Right ventricle myocardium superior (tissue), 1 donor: ENCODE measurements at places on chromosomes 3 and 15.

DNA sequence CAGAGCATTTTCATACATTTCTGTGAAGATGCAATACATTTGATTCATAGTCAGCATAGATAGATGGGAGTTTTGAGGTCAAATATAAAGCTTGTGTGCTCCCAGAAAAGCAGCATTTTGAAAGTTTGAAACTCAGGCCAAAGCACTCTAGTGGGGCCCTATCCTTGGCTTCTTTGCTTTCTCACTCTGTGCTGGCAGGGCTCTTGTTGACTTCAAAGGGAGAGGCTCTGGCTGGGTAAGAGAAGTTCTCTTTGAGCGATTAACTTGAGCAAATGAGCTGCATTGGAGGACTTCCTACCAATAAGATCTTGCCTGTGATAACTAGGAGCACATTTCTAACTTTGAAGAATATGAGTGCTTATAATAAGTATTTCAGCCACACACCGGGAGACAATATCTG lies 214.0 kb upstream of the RARB start:
- no peak for DNase-seq

- no peak for DNase-seq
These were observed 25.0 kb downstream of the PDE8A start for GRCh38 chr15:85006655-85007054.

GRCh38 chr3:162112719-162113118 lies 616.1 kb downstream of the OTOL1 start:
- no peak for DNase-seq

- DNase-seq = no peak
These were observed 1234.7 kb downstream of the NSUN3 start for GRCh38 chr3:95297581-95297980.

GRCh38 chr15:43800286-43801141 lies at the start of gene HYPK:
Gene HYPK, plus strand, starts transcription at chr15:43800599. Its CDS starts 24 bp downstream, at chr15:43800623.
- peak; percentile 97 for DNase-seq

GRCh38 chr3:140052771-140053702 lies 118.1 kb downstream of the CLSTN2 start:
- no peak for DNase-seq

DNA sequence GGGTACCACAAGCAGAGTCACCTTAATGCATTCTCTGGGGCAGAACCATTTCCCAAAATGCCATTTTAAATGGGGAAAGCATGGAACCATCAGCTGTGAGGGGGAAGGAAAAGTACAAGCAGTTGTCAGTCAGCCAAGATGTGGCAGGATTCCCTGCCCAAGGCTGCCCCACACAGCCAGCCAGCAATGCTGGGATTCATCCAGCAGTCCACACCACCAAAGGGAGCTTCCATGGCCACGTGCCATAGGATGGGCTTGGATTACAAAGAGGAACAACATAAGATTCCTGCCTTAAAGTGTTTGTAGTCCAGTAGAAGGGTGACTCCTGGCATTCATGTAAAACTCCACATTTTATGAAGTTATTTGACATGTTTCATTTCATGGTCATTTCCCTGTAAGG lies 233.3 kb downstream of the SHOX2 start:
- DNase-seq = peak; percentile 44

DNA sequence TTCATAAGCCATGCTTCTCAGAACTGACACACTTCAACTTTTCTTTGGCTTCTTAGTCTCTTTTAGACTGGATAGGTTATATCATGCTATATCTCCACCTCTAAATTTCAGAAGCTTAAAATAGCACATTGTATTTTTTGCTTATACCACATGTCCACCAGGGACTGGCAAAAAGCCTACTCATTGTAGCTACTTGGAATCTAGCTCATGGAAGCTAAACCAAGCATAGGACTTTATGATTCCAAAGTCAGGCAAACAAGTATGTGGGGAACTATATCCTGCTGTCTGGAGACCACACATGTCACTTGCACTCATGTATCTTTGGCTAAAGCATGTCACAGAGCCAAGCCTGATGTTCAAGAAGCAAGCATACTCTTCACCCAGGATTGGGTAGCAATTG lies 245.0 kb upstream of the RASGRP1 start:
- DNase-seq = no peak

DNA sequence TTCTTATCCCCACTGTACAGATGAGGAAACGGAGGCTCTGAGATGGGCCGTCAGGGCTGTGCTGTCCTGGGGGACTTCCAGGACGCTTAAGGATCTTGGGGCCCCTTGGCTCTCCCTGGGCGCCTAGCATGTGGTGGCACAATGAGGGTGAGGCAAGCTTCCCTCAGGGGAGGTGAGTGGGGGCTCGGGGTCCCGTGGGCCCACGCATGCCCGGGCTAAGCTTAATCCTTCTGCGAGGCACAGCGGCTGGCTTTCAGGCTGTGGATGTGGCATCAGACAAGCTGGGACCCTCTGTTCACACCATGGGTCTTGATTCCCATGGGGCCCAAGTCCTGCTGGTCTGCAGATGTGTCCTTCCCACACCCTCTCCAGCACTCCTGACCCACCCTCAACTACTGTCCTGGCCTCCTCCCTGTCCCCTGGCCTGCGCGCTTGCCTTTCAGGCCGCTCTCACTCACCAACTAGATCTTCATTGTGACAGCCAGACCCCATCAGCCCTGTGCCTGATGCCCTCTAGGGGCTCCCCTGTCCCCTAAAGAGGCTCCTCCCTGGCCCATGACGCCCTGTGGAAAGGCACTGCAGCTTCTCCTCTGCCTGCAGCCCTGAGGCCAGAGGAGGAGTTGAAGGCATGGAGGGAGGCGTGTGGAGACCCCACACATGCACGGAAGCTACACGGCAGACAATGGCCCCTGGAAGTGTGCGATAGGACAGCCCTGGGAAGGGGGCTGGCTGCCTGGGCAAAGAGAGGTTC lies 11.3 kb downstream of the DUSP7 start:
- DNase-seq = no peak

DNA sequence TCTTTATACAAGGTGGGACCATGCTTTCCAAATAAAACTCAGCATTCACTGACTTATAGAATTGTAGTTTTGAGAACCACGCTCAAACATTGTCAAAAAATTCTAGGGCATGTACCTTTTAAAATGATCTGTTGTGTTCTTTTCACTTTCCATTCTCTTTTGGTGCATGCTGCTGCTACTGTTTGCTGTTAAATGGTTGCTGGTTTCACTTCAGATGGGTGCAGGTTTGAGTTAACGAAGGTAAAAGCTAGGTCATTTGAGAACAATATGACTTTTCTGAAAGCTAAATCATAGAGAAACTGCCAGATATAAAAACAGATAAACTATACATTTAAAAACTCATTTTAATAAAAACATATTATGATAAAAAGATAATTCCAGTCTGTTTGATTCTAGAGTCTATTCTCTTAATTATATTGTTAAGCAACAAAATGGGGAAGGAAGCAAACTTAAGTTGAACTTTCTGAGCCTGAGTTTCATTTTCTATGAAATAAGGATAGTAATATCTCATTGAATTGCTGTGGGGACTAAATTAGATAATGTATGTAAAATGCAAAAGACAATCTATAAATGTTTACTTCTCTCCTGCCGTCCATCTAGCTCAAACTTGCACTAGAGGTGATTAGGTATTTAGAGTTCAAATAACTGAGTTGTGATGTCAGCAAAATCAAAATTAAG lies 82.4 kb downstream of the OXSM start:
- no peak for DNase-seq

GRCh38 chr15:88610701-88611231 lies 10.4 kb upstream of the AEN start:
- DNase-seq = no peak

DNA sequence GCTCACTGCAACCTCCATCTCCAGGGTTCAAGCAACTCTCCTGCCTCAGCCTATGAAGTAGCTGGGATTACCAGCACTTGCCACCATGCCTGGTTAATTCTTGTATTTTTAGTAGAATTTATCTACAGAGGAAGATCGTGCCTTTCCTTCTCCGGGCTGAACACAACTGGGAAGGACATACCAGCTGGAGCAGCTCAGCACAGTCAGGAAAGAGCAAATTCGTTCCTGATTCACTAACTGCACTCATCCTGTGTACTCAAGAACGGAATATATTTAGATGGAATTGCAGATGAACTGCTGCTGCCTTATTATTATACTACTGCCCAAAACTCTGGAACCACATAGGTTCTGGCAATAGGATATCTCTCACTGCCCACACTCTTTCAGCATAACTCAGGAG lies 27.1 kb upstream of the P4HTM start:
- no peak for DNase-seq

DNA sequence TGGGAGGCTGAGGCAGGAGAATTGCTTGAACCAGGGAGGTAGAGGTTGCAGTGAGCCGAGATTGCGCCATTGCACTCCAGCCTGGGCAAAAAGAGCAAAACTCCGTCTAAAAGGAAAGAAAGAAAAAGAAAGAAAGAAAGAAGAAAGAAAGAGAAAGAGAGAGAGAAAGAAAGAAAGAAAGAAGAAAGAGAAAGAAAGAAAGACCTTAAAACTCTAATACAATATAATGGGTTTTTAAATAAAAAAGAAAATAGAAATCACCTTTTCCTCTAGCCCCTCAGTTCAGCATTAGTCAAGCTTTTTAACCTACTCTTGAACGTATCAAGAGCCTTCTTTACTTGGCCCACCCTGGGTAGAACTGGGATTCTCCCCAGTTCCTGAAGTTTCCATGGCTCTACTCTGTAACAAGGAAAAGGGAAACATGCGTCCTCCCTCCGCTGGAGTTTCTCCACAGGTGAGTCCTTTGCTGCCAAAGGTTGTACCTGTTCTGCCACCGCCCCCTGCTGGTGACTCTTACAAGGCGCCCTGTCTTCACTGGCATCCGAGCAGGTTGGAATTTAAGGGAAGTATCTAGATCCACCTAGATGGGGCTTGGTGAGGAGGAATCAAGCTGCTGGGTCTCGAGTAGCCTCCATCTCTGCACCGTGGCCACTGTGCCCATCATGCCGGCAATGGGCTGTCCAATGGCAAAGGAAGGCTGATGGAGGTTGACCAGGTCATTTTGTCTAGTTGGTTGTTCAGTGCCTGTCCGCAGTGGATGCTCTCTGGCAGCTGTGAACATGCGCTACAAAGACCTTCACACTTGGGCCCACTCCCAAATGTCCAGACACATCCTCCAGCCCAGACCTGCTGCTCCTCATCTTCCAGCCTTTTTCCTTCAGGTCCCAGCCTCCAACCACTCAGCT lies 20.6 kb upstream of the EPHB3 start:
- peak; percentile 73 for DNase-seq

GRCh38 chr3:171994646-171995428 lies 44.5 kb upstream of the FNDC3B start:
- DNase-seq = no peak

DNA sequence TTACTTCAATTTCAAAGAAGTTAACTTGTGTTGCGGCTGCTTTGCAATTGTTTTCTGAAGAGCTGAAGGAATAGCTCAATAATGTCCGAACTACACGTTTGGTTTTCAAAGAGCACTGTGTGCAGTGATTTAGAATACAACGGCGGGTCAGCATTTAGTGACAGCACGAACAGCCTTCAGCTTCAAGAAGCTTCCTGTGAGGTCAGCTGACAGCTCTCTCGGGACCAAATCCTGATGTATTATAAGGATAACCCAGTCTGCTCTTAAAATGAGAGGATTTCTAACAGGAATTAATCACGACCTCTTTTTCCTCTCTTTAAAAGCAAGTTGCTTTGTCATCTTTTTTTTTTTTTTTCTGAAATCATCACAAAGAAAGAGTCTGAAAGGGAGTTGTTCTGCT lies 97.9 kb upstream of the UNC13C start:
- no peak for DNase-seq

- DNase-seq = no peak
These were observed 75.9 kb upstream of the FGF12 start for GRCh38 chr3:192802957-192803899.

DNA sequence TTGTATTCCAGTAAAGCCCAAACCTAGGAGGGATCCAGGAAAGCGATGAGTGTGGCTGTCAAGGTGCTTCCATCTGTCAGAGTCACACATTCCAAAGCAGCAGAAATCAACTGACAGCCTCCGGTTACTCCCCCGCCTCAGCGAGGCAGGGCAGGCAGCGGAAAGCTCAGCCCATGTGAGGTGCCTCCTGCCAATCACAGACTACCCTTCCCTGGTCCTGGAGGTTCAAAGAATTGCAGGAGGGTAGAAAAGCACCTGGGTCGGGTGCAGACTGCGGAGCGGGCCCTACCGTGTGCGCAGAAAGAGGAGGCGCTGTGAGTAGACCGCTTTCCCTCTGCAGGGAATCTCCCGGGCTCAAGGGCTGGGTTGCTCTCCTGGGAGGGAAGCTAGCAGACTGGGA lies at the start of gene UPK1B:
UPK1B (plus strand) TSS at position 274 of the 400 bp plus-strand sequence. CDS start 13,144 bp downstream, outside the sequence.
- DNase-seq = no peak

DNA sequence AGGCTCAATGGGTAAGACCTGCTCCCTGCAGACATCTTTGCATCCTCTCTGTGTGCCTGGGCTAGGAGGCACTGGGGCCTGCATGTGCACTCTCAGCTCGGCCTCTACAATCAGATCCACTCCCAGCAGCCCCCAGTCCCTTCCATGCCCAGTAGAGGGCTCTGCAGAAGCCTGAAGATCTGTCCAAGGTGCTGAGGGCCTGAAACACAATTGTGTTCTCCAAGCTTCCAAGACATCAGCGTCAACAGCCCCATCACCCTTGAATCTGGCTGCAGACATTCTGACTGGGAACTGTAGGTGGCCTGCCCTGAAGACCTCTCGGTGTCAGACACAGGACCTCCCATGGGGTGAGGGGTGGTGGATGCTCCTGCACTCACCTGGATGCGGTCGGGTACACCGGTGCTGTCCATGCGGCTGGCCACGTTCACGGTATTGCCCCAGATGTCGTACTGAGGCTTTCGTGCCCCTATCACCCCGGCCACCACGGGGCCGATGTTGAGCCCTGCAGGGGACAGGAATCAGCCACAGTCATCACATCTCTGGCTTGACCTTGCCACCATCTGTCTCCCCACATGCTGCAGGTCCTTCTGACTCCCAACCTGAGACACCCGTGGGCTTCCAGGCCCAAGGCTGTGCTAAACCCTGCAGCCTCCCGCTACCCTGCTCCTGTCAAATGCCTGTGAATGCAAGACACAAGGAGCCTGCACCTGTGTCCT lies 84.7 kb downstream of the SEC22A start:
- DNase-seq = no peak

DNA sequence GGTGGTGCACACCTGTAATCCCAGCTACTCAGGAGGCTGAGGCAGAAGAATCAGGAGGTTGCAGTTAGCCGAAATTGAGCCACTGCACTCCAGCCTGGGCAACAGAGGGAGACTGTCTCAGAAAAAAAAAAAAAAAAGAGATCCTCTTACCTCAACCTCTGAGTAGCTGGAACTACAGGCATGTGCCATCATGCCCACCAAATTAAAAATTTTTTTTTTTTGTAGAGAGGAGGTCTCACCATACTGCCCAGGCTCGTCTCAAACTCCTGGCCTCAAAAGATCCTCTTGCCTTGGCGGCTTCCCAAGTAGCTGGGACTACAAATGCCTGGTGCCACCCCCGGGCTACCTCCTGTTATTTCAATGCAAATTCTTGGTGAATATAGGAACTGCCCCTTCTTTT lies 1.5 kb downstream of the UMPS start:
- DNase-seq = no peak

GRCh38 chr3:151604891-151605290 lies 128.8 kb upstream of the AADACL2 start:
- no peak for DNase-seq
